ENCODE measurements at places on chromosomes 5 and 9.

GRCh38 chr5:142134331-142135010, 25.9 kb downstream of the NDFIP1 start:
- DNase-seq = no peak

DNA sequence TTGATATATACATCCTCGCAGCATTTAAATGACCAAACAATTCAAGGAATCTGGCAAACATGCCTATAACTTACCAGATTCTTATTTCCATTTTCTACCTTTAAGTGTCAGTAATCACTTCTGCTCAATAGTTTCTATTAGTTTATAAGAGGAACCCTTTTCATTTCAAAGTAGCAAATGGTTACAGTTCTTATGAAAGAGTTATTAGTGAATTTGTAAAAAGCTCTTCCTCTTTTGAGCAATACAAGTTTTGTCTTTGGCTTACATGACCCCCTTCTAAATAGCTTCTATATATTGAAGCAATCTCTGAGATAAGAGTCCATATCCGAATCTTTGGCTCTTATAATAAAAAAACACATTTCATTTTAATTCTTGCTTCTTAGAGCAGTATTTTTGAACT, 42.0 kb downstream of the ELL2 start:
- DNase-seq = no peak

- no peak for DNase-seq
These were observed 38.9 kb upstream of the IFNK start for GRCh38 chr9:27485158-27485557.

DNA sequence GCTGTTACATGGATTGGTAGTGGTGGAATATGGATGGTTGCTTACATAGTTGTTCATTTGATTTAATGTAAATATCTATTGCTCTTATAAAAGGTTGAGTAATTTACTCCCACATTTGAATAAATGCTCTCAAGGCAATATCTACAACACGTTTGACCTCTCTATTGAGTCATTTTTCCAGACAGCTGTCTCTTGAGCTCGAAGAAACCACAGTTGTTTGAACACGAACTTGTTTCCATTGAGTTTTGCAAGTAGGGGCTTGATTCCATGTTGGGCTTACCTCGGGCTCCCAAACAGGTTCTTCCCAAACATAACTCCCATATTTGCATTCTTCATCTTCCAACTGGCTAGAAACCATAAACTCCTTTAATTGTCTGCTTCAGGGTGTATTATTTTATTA, 115.0 kb upstream of the HMHB1 start:
- DNase-seq = no peak

- DNase-seq = peak; percentile 23
These were observed 113.8 kb downstream of the ERCC6L2 start for GRCh38 chr9:95989297-95989696.

GRCh38 chr5:178163772-178164735, 10.4 kb upstream of the NHP2 start:
- DNase-seq = peak; percentile 56

DNA sequence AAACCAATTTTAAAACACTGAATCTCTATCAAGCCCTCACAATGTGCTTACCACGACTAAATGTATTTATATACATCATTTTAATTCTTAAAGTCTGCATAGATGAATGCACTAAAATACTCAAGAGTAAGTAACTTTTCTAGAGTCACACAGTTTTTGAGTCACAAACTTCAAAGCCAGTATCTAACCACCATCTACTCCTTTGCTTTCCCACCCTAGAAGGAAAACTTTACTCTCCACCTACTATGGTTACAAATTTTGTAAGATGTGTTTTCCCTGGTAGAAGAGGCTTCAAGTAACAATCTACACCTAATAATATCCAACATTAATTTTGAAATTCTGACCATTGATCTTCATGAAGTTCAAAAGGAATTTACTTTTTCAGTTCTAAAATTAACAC, 18.7 kb downstream of the ZFAND5 start:
- DNase-seq = no peak

DNA sequence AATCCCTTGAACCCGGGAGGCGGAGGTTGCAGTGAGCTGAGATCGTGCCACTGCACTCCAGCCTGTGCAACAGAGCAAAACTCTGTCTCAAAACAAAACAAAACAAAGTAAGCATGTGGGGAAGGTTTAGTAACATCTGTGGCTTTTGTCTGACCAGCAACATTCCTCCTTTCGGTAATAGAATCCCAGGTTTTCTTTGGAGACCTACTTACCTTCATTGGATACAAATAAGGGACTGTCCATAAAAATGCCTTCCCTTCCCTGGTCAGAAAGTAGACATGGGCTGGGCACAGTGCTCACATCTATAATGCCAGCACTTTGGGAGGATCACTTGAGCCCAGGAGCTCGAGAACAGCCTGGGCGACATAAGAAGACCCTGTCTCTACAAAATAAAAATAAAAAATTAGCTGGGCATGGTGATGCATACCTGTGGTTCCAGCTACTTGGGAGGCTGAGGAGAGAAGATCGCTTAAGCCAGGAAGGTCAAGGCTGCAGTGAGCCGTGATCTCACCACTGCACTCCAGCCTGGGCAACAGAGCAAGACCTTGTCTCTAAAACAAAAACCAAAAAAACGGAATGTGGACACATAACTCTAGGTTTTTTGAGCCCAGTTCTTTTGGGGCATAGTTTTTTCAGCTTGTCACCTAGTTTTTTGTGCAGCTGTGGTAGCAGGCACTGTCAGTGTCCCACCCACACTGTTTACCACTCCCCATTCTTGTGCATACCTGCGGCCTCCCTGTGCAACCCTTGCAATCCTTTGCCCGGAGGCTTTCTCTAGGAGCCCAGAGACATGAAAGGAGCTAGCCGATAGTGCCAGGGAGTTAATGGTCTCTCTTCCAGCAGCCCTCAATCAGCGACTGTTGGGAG, 9.0 kb upstream of the SPINK4 start:
- DNase-seq = no peak

DNA sequence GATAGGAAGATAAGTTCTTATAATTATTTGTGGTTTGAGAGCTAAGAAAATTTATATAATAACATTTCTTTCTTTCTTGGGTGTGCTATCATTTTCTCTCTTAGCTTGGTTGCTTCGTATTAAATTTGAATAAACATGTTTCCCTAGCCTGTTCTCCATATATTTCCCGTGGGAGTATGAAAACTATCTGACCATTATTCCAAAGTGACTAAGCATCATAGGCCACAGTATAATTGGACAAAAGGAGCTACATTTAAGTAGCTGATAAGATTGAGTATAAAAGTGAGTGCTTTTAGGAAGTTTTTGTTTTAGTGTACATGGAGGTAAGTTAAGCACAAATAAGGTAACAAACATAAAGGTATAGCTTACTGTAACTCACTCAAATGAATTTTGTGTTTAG, 8.4 kb upstream of the OSMR start:
- no peak for DNase-seq

DNA sequence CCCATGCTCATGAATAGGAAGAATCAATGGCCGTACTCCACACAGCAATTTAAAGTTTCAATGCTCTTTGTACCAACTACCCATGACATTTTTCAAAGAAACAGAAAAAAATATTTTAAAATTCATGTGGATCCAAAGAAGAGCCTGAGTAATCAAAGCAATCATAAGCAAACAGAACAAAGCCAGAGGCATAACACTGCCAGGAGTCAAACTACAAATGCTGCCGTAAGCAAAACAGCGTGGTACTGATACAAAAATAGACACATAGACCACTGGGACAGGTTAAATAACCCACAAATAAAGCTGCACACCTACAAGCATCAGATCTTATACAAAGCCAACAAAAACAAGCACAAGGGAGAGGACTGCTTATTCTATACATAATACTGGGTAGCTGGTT, 107.7 kb downstream of the CHSY3 start:
- DNase-seq = no peak

GRCh38 chr5:35861718-35862117, 5.0 kb downstream of the IL7R start:
- peak; percentile 53 for DNase-seq

DNA sequence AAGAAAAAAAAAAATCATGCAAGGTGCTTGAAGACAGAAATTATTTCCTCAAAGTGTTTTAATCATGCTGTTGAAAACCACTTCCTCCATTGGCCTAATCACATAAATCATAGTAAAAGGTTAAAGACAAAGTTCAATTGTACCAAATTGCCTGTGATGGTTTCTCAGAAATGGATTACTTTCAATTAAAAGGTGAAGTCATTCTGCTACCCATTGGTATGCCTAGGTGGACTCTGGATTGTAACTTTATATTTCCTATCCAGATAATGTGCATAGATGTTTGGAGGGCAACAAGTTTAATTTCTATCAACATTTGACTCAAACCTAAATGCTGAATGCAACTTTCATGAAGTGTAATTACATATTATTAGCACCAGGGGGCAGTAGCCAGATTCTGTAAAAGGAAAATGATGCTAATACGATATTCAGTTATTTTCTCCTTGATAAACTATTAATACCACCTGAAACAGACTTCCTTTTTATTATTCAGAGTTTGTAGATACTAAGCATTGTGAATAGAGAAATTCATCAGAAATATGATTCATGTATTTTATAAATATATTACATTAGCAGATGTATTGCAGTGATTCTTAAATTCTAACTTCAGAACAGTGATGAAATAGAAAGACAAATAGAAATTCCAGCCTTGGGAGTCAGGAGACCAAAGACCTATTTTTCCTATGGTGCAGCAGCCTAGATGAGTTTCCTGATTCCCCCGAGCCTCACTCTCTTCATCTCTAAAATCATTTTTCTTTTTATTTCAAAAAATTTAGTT, 148.2 kb downstream of the CAAP1 start:
- DNase-seq = peak; percentile 23

GRCh38 chr9:77679661-77680368, 31.7 kb upstream of the GNA14 start:
- no peak for DNase-seq

GRCh38 chr5:177234841-177235240, 68.7 kb downstream of the RAB24 start:
- peak; percentile 68 for DNase-seq

DNA sequence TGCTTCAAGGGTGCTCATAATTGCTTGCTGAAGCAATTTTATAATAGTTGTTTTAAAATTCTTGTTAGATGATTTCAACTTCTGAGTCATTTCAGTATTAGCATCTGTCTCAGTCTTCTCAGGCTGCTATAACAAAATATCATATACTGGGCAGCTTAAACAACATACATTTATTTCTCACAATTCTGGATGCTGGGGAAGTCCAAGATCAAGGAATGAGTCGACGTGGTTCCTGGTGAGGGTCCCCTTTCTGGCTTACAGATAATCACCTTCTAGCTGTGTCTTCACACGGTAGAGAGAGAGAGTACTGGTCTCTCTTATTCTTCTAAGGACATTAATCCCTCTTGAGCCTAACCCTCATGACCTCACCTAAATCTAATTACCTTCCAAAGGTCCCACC, 160.4 kb downstream of the SIL1 start:
- DNase-seq = no peak

Measured in fibroblast of skin of right quadriceps (primary cell).